NCI-H774 (cell line): ENCODE measurements at places on chromosomes 6 and 20.

- no peak for DNase-seq
These were observed 40.5 kb downstream of the SCGN start for GRCh38 chr6:25692472-25692871.

DNA sequence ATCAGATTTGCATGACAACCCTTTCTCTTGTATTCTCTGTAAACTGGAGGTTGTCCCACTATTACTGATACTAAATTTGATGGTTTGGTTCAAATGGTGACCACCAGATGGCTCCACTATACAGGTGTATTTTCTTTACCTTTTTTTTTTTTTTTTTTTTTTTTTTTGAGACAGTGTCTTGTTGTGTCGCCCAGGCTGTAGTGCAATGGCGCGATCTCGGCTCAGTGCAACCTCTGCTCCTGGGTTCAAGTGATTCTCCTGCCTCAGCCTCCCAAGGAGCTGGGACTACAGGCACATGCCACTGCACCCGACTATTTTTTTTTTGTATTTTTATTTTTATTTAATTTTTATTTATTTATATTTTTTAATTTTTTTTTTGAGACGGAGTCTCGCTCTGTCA, 6.6 kb upstream of the WTAP start:
- DNase-seq = peak; percentile 53

- DNase-seq = peak; percentile 29
These were observed 32.0 kb downstream of the POM121L2 start for GRCh38 chr6:27280064-27280539.

GRCh38 chr6:159929819-159930218, 39.0 kb downstream of the MAS1 start:
- DNase-seq = peak; percentile 14

GRCh38 chr6:22756365-22756764, 187.0 kb downstream of the HDGFL1 start:
- DNase-seq = no peak

DNA sequence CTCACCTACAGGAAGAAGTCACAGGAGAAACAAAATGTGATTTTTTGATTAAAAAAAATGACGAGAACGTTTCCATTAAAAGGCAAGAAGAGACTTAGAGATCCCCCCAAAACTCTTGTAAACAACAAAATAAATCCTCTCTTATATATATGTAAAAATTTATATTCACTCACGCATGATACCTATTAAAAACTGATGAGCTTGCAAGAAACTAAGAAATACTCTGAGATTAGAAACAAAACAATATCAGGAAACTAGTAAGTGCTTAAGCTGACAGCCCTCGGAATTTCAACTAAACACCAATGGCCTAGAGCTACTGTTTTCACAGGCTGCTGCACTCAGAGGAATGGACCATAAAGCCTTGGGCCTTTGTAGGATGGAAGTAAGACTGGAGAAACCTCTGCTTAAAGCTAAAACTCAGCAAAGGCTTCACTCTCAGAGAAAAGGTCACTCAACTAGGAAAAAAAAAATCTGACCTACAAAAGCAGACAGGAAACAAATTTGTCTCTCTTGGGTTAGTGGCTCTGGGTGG, 63.0 kb downstream of the MAP3K7 start:
- DNase-seq = no peak

GRCh38 chr20:47117371-47117770, 222.7 kb downstream of the EYA2 start:
- no peak for DNase-seq

DNA sequence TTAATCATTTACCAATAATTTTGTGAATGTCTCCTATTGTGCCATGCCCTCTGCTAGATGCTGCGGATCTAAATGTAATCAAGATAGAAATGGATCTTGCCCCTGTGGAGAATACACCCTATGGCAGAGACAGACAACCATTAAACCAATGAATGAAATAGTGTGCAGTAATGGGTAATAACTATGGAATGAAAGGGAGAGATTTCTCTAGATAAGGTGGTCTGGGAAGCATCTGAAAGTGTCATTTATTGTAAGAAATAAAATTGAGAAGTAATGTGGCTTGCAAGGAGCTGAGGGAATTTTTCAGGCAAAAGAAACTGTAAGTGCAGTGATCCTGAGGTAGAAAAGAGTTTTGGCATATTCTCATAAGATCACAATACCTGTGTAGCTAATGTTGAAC, 430.0 kb downstream of the LMBRD1 start:
- DNase-seq = no peak

DNA sequence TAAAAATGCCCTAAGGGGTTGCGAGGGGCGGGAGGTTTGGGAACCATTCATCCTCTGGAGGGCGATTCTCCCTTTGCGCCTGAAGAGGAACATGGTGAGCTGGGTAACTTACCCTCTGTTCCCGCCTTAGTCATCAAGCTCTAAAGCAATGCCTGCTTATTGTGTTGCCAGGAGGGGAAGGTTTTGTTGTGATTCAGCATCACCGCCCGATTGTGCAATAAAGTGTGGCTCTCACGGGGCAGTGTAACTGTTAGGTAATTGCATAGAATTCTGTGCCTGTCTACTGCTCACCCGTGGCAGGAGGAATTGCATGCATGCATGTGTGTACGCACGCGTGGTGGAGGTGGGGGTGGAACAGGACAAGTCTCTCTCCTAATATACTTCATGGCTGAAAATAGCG, 95.5 kb upstream of the AGPAT4 start:
- DNase-seq = no peak

GRCh38 chr6:132443206-132443605, 41.9 kb upstream of the MOXD1 start:
- no peak for DNase-seq

DNA sequence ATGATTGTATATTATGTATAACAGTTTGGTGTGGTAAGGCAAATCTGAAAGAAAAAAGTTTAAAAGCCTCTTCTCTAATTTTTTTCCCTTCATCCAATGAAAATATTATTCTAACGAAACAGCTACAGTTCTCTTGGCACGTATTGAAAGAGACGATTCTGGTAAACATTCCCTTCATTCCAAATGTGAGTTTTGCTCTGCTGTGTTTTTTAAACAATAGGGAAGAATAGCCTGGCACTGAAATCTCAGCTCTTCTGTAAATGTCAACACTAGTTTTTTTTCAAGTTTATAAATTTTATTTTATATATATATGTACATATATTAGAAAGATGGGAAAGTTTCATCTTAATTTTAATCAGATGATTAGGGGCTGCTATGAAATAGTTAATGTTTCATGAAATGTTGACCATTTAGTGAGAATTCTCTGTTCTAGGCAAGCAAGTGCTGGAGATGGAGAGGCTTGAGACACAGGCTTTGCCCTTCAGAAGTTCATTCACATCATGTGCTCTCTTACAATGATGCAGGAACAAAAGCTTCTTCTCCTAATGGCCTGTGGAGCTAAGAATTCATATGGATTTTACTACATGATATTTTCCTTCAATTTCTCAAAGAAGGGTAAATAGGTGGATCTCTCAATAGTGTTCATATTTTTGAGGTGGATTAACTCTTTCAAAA, 4.1 kb downstream of the PAQR8 start:
- no peak for DNase-seq

GRCh38 chr6:44685213-44685612, 297.7 kb downstream of the CDC5L start:
- DNase-seq = no peak

DNA sequence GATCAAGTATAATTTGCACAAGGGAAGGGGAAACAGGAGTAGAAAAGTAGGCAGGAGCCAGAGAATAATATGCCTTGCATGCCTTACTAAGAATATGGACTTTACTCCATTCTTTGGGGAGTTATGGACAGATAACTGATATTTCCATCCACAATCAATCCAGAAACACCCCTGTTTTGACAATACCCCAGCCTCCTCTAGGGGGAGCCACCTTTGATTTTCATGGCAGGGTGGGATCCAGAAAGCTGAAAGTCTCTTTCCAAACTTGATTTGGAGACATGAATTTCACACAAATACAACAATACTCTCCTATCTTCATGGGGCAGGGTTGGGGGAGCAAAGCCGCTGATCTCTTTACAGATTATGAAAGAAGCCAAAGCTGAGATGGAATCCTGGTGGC, 404.1 kb downstream of the FOXA2 start:
- no peak for DNase-seq

DNA sequence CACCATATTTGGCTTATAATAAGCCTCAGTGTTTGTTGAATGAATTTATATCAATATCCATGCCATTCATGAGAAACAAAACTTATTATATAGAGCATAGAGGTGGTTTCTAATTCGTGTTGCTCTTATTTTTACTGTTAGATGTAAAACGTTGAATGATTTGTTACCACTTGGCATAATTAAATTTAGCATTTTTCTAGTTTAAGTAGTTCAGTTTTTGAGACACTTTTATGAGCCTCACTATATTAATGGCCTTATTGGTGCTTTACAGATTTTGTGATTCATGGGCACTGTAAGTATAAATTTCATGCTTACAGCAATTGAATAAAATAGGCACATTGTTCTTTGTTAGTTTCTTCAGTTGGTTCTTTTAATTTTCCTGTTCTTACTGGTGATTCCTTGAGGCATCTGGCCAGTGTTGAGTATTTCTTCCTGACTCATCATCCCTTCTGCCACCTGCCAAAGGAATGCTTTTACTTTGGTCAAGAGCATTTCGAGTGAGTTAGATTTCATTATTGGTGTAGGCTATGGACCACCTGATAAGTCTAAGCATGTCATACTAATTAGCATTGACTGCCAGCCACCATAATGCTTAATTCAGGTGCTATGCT, 34.8 kb downstream of the CDKAL1 start:
- DNase-seq = no peak

- no peak for DNase-seq
These were observed 154.1 kb upstream of the BMP2 start for GRCh38 chr20:6613280-6613861.

GRCh38 chr6:20159781-20160540, 52.3 kb downstream of the MBOAT1 start:
- no peak for DNase-seq

DNA sequence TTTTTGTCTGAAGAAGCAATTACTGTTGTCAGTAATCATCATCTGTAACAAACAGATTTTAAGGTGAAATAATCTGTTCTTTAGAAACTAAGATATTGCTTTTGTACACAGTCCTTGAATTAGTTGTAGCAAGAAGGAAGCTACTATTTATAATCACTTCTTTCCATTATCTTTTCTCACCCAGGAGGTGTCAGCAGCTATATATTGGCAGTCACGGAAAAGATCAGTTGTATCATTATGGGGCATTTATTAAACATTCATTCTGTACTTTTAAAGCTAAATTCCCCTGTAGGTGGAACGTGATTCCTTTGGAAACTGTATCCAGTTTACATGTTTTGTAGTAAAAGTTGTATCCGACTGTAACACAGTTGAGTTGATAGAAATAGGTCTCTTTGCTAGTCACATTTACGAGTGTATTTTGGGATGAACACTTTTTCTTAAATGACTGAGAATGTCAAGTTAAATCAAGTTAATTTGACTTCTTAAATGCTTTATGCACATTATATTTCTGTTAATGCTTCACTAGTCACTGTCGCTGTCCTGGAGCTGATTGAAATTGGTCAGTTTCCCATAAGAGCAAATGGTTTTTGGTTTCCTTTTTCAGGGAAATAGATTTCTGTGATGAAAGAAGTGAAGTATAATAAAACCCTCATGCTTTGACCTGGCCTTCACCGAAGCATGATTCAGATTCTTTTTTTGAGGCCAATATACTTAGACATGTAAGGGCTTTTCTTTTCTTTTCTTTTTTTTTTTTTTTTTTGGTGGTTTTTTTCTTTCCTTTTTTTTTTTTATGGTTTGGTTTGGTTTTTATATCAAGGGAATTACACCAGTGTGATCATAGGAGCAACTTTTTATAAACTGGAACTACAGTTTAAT, 5.1 kb downstream of the QKI start:
- no peak for DNase-seq
